ENCODE measurements at places on chromosomes 7 and 10.
A peak's percentile ranks its signal among the peaks of the same experiment; 100 is the strongest.

DNA sequence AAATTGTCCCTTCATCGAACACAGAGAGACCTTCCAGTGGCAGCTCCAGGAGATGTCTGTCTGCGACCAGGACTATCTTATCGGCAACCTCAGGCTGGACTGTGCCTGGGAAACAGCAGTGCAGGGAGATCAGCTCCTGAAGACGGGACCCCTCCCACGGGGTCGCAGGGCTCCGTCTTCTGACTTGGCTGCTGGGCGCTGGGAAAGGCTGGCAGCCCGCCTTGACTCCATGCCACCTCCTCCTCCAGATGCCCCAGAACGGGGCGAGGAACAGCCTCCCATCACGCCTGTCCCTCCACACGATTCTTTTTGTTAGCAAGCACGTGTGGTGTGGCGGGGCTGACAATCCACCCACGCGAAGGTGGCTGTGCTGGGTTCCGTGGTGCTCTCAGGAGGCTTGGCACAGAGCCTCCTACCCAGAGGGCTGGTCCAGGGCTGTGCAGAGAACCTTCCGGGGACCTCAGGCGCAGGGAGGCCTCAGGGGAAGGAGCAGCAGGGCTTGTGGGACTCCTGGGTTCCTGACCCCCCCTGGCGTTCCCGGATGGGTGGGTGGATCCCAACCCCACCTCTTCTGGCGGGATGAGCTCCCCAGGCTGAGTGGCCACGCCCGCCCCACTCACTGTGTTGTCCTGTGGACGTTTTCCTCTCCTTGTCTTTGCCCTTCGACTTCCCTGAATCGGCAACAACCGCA, 47.6 kb upstream of the NKX6-2 start:
- no peak for DNase-seq

GRCh38 chr7:98116656-98117461, 10.2 kb downstream of the LMTK2 start:
- peak; percentile 60 for DNase-seq

DNA sequence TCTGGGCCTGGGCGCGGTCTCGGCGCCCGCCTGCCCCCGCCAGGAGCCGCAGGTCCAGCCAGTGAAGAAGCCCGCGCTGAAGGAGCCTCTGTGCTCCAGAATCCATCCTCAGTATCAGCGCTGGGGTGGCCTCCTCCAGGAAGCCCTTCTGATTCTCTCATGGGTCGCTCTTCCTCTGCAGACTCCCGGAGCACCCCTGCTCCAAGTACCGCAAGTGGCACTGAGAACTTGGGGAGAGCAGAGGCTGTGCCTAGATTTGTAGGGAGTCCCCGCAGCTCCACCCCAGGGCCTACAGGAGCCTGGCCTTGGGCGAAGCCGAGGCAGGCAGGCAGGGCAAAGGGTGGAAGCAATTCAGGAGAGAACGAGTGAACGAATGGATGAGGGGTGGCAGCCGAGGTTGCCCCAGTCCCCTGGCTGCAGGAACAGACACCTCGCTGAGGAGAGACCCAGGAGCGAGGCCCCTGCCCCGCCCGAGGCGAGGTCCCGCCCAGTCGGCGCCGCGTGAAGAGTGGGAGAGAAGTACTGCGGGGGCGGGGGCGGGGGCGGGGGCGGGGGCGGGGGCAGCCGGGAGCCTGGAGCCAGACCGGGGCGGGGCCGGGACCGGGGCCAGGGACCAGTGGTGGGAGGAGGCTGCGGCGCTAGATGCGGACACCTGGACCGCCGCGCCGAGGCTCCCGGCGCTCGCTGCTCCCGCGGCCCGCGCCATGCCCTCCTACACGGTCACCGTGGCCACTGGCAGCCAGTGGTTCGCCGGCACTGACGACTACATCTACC, at the start of gene ALOX5:
ALOX5 (plus strand) TSS at position 641 of the 774 bp plus-strand sequence; CDS start at position 705, 64 bp downstream.
- DNase-seq: no peak

DNA sequence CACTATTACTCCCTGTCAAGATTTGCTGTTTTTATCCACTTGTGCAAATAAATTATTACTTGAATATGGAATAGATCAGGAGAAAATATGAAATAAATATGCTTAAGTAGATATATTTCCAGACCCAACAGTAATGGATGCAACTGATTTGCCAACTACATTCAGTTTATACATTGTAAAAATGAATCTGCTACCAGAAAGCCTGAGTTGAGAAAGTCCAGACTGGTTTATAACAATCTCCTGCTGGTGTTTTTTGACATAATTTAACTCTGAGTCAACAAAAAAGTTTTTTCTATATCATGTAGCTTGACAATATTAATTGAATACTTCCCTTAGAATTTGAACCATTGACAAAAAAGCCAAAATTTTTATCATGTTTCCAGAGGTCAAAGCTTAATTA, 265.8 kb upstream of the SEMA3D start:
- peak; percentile 49 for DNase-seq

GRCh38 chr10:120131183-120131582, 238.7 kb downstream of the SEC23IP start:
- DNase-seq: peak; percentile 13

Data from amniotic epithelial cell (primary cell).